Natural killer cell (primary cell): ENCODE measurements at places on chromosomes 13 and 19. TPM values are rescaled to one million over a fixed set of nuclear protein-coding genes. Genes with fewer than 3 reads are reported as not detected.

The CACNA1A gene
- total RNA-seq = 0.59 TPM

The ZNF780B gene
- total RNA-seq = 17.2 TPM

The ALKBH7 gene
- total RNA-seq = 25.9 TPM

The CLDND2 gene
- total RNA-seq = 83.2 TPM

The LILRA1 gene
- total RNA-seq = 6.1 TPM

The ZNF610 gene
- total RNA-seq = 0.82 TPM

The OR7A17 gene
- total RNA-seq = not detected

The KXD1 gene
- 83.2 TPM for total RNA-seq

The OR4F17 gene
- total RNA-seq = not detected

The LAIR2 gene
- total RNA-seq = 44.1 TPM

The IGFL4 gene
- not detected for total RNA-seq

The EDDM13 gene
- total RNA-seq = 1.5 TPM

The ZIM2 gene
- not detected for total RNA-seq

The MAMSTR gene
- 0.56 TPM for total RNA-seq

The RASAL3 gene
- 224 TPM for total RNA-seq

The CDKN2D gene
- total RNA-seq = 101 TPM

The EBPL gene
- total RNA-seq = 10.7 TPM

The ZNF793 gene
- 4.3 TPM for total RNA-seq

The ARHGAP33 gene
- total RNA-seq = 37.5 TPM

The ZNF541 gene
- 1.5 TPM for total RNA-seq

The ZNF229 gene
- not detected for total RNA-seq

The MUC16 gene
- total RNA-seq = under 0.01 TPM

The MBD3L3 gene
- not detected for total RNA-seq

The STARD13 gene
- not detected for total RNA-seq

The TMPRSS9 gene
- total RNA-seq = not detected

The ZNF320 gene
- 11.9 TPM for total RNA-seq

The NCAN gene
- not detected for total RNA-seq

The LRRC63 gene
- 0.40 TPM for total RNA-seq

The ALOX5AP gene
- total RNA-seq = 83.9 TPM

The FXYD7 gene
- total RNA-seq = 5.4 TPM

The CPAMD8 gene
- 4.9 TPM for total RNA-seq

The LONP1 gene
- total RNA-seq = 56.1 TPM

The SMAD9 gene
- total RNA-seq = not detected

The PRDX2 gene
- total RNA-seq = 67.1 TPM

The KLK10 gene
- not detected for total RNA-seq

The CAMSAP3 gene
- 0.24 TPM for total RNA-seq

The CEACAM5 gene
- not detected for total RNA-seq

The GJB2 gene
- total RNA-seq = not detected

The SPHK2 gene
- 18.6 TPM for total RNA-seq

The ZNF536 gene
- total RNA-seq = not detected

The SGCG gene
- total RNA-seq = not detected

The GFY gene
- not detected for total RNA-seq

The CKM gene
- total RNA-seq = not detected

The IQCN gene
- 19.4 TPM for total RNA-seq
